NCI-H82 (cell line): ENCODE measurements at places on chromosomes 4 and X.

DNA sequence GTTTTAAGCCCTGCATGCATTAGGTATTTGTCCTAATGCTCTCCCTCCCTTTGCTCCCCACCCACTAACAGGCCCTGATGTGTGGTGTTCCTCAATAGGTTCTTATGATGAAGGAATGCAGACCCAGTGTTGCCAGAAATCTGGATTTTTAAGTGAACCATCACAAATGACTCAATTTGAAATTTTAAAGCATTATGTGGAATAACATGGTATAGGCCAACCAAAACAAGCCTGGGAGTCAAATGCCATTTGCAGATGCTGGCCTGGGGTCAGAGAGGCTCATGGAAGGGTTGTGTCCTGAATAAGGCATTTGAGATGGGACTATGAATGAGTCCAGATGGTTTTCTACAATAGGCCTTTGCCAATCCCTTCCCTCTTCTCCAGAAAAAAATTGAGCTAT is 179.6 kb downstream of the SHROOM3 start:
- no peak for DNase-seq

DNA sequence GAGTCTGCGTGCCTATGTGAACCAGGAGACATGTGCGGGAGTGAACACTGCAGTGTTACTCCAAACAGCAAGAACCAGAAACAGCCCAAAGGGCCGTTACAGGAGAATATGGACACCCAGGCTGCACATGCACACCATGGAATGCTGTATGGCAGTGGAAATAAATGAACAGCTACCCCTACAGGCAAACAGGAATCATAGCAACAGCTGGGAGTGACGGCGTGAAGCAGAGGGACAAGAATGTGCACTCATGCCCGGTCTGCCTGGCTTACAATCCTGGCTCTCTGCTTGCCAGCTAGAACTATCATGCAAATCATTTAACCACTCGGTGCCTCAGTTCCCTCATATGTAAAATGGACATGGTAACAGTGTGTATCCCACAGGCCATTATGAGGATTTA is 16.6 kb downstream of the GPKOW start:
- DNase-seq = peak; percentile 60

GRCh38 chrX:150696866-150697265 is 3.7 kb downstream of the MTMR1 start:
- DNase-seq = no peak

DNA sequence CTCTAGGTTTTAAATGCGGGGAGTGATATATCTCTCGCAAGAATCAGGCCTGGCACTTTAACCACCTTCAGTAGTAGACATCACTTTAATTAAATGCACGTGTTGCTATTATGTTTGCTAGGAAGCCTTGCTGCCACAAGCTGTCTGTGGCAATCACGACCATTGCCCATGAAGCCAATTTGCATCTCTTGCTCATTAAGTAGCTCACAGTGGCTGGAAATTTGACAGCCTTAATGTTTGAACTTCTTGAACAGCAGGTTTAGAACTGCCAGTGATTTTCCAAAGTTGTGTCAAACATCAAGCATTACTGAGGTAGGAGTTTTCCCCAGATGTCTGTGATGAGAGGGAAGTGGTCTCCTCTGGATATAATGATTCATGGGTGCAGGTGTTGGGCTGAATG is 642.3 kb upstream of the CPEB2 start:
- DNase-seq = no peak

DNA sequence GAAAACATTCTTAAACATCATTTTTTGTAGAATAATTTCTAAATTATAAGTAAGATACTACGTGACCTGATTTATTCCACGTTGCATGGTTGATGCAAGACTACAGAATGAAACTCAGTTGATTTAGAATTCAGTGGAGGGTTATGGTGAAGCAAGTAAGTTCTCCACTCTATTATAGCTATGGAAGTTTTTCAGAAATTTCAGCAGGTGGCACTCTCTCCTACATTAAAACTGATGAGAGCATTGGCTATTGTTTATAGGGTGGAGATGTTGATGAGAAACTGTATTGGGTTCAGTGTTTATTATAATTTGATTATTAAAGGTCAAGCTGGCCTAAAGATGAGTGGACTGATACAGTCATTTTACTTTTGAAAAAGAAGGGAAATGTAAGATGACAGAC is 88.0 kb downstream of the FNIP2 start:
- DNase-seq = peak; percentile 30
